Skin of body (tissue), 3 donors: ENCODE measurements at places on chromosomes 13 and 19. TPM values are rescaled to one million over a fixed set of nuclear protein-coding genes. Genes with fewer than 3 reads are reported as not detected.

DNA sequence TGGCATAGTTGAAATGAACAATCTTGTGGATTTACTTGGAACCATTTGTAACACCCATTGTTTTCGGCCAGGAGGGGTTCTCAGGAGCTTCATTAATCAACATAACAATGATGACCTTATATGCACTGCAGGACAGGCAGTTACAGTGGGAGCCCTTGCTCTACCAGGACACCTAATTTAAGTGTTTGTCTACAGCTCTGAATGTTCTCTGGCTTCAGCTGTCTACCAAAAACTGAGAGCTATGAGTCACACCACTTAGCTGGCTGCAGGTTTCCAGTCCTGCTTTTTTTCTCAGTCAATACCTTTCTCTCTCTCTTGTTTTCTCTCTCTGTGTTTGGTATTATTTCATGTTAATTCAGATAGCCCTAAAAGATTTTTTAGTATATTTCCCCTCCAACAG, 105.4 kb upstream of the MBNL2 start:
- no peak for DNase-seq

ZNF180 gene
- total RNA-seq = 10.0 TPM

CALR3 gene
- not detected for total RNA-seq

GRCh38 chr13:46129955-46130618, 25.3 kb upstream of the CPB2 start:
- DNase-seq = no peak

GRCh38 chr13:74077792-74078191, 56.4 kb downstream of the KLF12 start:
- DNase-seq = peak; percentile 9

- DNase-seq = no peak
Observed at GRCh38 chr13:31905961-31906360, 125.6 kb upstream of the FRY start.

KLK11 gene
- total RNA-seq = 19.5 TPM

- no peak for DNase-seq
Observed at GRCh38 chr13:56687131-56687530, 453.6 kb upstream of the PRR20A start.

DNA sequence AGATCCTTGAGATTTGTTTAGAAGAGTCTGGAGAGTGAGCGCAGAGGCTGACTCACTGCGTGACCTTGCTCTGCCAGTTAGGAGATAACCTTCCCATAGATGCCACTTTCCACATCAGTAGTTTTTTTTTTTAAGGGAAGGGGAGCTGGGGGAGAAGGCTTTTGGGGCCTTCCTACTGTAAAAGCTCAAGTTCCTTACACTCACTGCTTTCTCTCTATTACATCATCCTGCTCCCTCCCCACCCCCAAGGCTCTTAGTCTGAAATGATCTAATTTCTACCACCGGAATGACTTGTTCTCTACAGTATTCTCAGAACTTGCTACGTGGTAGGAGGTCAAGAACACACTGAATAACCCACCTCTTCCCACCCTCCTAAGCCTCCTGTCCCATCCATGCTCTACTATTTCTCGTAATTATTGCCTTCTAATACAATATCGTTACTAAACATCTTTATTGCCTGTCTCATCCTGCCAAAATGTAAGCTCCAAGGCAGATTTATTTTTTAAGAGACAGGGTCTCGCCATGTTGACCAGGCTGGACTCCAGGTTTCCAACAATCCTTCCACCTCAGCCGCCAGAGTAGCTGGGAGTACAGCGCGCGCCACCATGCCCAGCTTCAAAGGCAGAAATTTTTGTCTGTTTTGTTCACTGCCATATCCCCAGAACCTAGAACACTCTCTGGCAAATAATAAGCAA, 1.2 kb downstream of the LONP1 start:
- DNase-seq = no peak

GRCh38 chr19:23071147-23071511, 45.7 kb upstream of the ZNF730 start:
- DNase-seq = no peak

MIR17HG gene
- total RNA-seq = 12.0 TPM

GRCh38 chr19:18719541-18719940, 36.1 kb downstream of the CRTC1 start:
- DNase-seq = no peak

GRCh38 chr13:48125794-48126228, 30.9 kb upstream of the MED4 start:
- peak; percentile 19 for DNase-seq

DNA sequence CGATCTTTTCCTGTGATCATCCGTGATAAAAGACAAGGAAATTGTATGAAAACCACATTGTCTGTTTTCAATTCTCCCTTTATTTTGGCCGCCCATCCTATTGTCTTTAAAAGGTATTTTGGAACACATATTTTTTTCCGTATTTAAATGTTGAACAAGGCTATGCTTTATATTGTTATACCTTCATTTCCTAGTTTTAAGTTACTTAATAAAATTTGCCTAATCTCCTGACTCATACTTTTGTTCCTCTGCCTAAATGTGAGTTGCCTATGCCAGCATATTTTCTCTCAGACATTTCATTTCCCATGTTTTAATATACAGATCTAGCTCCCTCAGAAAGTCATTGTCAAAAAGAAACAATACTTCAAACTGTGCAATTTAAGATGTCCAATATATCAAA, 104.2 kb downstream of the SLITRK6 start:
- DNase-seq = no peak

DNA sequence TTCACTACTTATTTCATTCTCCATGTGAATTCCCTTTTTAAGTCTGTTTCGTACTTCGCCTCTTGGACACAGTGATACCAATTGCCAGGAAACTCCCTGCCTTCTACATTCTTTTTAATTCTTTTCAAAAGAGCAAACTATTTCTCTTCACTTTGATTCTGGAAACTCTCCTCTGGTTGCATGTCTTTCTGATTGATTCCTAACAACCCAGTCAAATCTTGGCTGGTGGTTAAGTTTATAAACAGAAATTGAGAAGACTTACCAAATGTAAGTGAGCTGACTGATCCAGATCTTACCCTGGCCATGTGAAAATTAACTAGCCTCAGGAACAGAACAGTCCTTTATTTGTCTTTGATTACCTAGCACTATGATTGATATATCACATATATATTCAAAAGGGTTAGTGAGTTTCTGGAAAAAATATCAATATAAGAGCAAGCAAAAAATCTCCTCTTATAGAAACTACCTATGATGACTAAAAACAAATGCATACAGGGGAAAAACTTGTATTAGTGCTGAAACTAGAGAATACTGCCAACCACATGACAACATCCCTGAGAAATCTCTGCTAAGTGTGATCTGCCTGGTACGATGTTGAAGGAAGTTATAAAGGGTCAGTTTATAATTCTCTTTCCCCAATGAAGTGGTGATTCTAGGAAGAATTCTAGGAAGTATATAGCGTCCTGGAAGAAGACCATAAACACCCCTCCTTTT, 152.6 kb upstream of the HTR2A start:
- DNase-seq = no peak

DNA sequence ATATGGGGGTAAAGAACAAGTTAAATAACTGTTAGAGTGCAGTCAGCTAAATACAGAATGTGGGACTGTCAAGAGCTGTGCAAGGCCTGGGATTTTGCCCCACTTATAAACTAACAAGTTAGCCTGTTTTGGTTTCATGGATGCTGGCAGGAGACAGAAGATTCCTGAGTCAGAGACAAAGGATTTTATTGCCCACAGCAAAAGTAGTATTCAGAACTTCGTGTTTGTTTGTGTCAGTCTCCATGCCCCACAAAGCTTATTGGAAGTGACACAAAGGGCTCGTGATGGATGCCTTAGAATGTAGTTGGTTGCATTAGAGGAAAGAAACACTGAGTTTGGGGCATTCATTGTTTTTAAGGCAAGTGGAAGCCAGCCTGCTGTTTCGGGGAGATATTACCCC, 22.2 kb upstream of the SPRYD7 start:
- no peak for DNase-seq

DNA sequence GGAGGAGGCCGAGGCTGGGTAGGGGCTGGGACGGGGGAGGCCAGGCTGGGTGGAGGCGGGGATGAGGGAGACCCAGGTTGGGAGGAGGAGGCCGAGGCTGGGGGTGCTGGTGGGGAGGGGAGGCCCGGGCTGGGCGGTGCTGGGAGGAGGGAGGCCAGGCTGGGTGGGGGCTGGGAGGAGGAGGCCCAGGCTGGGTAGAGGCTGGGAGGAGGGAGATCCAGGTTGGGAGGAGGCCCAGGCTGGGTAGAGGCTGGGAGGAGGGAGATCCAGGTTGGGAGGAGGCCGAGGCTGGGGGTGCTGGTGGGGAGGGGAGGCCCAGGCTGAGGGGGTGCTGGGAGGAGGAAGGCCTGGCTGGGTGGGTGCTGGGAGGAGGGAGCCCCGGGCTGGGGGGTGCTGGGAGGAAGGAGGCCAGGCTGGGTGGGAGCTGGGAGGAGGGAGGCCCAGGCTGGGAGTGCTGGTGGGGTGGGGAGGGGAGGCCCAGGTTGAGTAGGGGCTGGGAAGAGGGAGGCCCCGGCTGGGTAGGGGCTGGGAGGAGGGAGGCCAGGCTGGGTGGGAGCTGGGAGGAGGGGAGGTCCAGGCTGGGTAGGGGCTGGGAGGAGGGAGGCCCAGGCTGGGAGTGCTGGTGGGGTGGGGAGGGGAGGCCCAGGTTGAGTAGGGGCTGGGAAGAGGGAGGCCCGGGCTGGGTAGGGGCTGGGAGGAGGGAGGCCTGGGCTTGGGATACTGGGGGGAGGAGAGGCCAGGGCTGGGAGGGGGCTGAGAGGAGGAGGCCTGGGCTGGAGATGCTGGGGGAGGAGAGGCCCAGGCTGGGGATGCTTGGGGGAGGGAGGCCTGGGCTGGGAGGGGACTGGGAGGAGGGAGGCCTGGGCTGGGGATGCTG, 10.7 kb downstream of the TPGS1 start:
- DNase-seq = peak; percentile 86

C19orf81 gene
- total RNA-seq = not detected

- DNase-seq = no peak
Observed at GRCh38 chr13:56166864-56167263, 973.9 kb upstream of the PRR20A start.

GRCh38 chr13:25248071-25248470, 39.2 kb downstream of the MTMR6 start:
- DNase-seq = no peak

DNA sequence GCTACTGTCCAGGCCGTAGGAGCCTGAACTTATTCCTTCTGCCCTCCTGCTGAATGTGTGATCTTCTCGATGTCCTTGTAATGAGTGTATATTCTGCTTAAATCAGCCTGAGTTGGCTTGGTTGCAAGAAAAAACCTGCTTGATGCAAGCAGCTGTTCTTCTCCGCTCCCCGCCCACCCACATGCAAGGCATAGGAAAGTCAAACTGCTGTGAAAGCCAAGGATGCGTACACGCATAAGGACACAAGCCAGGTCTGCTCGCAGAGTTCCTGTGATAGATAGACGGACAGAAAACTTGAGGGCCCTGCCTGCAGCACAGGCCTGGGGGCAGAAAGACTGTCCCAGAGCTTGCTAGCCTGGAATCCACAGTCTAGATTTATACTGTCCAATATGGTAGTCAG, 101.1 kb downstream of the DNAJC15 start:
- DNase-seq = no peak

EFNB2 gene
- total RNA-seq = 37.3 TPM

GRCh38 chr13:105502193-105502592, 1033.3 kb downstream of the EFNB2 start:
- no peak for DNase-seq

GRCh38 chr13:25902891-25903341, 148.9 kb downstream of the SHISA2 start:
- no peak for DNase-seq

HCST gene
- 2.7 TPM for total RNA-seq

DNA sequence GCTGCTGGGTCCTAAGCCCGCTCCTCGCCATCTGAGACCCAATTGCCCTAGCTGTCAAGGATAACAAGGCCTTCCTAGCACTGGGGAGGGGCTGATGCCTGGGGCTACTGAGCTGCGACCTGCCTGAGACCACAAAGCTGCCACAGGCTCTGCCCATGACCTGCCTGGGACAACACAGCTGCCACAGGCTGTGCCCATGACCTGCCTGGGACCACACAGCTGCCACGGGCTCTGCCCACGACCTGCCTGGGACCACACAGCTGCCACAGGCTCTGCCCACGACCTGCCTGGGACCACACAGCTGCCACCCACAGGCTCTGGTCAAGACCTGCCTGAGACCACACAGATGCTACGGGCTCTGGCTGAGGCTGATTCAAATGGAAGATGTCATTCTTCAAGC, 54.8 kb downstream of the EPS15L1 start:
- DNase-seq = no peak

SIGLECL1 gene
- total RNA-seq = not detected

- DNase-seq = peak; percentile 19
Observed at GRCh38 chr19:3665681-3666544, 34.4 kb downstream of the PIP5K1C start.

DNA sequence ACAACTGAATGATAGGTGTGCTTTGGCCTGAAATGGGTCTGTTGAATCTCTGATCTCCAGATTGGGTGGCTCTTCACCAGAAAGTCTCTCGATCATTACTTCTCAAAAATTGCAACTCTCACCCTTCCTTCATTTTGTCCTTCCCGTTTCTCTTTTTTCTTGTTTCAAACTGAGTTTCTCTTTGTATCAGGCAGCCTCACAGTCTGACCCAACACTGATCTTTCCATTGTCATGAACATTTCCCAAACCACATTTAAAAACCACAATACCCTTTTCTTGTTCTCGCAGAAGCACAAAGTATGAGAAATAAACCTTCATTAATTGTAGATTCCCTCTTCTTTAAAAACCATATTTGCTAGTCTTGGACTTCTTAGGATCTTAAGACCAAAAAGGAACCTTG, 33.6 kb upstream of the HMGB1 start:
- DNase-seq = no peak

DNA sequence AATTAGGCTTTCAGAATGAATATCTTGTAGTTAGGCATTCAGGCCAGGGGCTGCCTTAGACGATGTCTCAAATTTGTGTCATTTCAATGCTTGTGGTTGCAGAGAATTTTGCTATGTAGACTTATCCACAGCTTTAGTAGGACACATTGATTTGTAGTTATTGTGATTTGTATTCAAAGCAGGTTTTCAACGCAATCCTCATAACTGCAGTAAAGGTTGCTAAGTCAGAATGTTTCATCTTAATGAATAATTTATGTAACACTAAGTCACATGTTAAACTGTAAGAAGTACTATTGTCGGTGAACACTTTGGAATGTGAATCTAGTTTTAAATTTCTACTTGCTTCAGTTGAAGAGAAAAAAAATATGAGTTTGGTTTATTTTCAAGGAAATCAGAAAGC, 1117.2 kb upstream of the SPRY2 start:
- DNase-seq = no peak

GRCh38 chr13:112207129-112207528, 140.2 kb downstream of the SOX1 start:
- no peak for DNase-seq

HSD11B1L gene
- total RNA-seq = 2.4 TPM

DNA sequence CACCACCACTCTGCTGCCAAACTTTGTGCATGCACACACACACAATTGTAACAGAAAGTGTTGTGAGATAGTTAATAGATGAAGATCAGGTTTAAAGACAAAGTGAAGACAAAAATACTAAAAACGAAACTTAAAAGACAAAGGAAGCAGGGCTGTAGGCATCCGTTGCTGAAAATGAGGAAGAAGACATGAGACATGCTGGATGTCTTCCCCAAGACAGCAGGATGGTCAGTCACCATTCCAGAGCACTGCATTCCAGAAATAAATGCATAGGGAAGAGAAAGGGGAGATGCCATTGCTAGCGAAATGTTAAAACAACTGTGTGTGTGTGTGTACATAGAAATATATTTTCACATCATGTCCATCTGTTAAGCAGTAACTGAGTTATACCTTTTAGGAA, 520.1 kb downstream of the SUCLA2 start:
- no peak for DNase-seq
